Hair follicle dermal papilla cell (primary cell): ENCODE measurements at places on chromosomes 11 and 22. TPM values are rescaled to one million over a fixed set of nuclear protein-coding genes. Genes with fewer than 3 reads are reported as not detected.

Gene CATSPERZ
- not detected in 2 replicates for total RNA-seq

Gene TBX10
- total RNA-seq: not detected in 2 replicates

Gene CCDC73
- total RNA-seq: not detected in 2 replicates

Gene LRRN4CL
- 63.6 and 104 TPM in 2 replicates for total RNA-seq

Gene SEZ6L
- 0.16 TPM in 1 of 2 replicates, not detected in the other for total RNA-seq

Gene CDC42BPG
- 0.12 and 0.32 TPM in 2 replicates for total RNA-seq

Gene OR5B17
- total RNA-seq: not detected in 2 replicates

Gene CD248
- 172 and 174 TPM in 2 replicates for total RNA-seq
